Glutamatergic neuron (in vitro differentiated cells): ENCODE measurements at places on chromosomes 11 and 22. TPM values are rescaled to one million over a fixed set of nuclear protein-coding genes. Genes with fewer than 3 reads are reported as not detected.

APOBEC3F gene
- total RNA-seq = 2.8 TPM

MMP8 gene
- total RNA-seq = not detected

OOSP1 gene
- 0.54 TPM for total RNA-seq

CD3G gene
- total RNA-seq = 0.39 TPM

SYT7 gene
- 93.6 TPM for total RNA-seq

GRCh38 chr11:95247127-95247684, 16.2 kb upstream of the SESN3 start:
- no peak for DNase-seq

DNA sequence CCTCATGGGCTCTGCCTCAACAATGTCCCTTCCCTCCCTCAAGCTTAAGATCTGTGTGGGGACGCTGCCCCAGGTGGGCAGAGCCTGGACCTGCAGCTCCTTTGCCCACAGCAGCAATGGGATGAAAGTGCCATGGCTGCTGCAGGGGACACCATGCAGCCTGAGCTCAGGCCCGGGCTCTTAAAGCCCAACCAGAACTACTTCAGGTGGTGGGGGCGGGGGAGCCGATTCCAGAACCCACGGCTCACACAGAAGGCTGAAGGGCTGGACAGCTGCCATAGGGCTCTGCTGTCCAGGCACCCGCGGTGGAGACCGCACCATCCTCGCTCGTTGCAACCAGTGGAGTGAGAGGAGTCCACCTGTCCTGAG, 12.5 kb downstream of the CHID1 start:
- peak; percentile 64 for DNase-seq
